Erythroblast (primary cell): ENCODE measurements at places on chromosomes 16 and 17.

DNA sequence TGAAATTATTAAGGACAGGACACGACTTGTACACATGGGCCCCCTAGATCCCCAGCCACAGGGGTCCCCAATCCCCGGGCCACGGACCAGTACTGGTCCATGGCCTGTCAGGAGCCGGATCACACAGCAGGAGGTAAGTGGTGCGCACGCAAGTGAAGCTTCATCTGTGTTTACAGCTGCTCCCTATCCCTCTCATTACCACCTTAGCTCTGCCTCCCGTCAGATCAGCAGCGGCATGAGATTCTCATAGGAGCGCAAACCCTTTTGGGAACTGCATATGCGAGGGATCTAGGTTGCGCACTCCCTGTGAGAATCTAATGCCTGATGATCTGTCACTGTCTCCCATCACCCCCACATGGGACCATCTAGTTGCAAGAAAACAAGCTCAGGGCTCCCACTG lies 137.8 kb upstream of the ZFHX3 start:
- no peak for DNase-seq

DNA sequence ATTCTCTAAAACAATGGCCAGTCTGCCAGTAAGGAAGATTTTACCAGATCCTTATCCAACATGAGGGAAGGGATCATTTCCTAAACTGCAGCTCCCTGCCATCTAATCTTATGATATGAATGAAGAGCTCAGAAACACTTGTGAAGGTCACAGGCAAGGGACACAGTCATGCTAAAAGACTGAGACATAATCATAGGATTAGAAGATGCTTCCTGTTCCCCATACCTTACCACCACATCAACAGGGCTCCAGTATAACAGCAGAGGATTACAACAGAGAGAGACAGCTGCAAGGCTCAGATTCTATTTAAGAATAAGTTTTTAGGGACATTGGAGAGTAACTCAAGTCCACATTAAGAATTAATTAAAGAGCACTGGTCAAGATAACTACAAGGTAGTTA lies 93.3 kb downstream of the BRIP1 start:
- DNase-seq, result no peak

- DNase-seq, result no peak
These were observed 18.5 kb upstream of the ARHGAP27 start for GRCh38 chr17:45451131-45451530.

DNA sequence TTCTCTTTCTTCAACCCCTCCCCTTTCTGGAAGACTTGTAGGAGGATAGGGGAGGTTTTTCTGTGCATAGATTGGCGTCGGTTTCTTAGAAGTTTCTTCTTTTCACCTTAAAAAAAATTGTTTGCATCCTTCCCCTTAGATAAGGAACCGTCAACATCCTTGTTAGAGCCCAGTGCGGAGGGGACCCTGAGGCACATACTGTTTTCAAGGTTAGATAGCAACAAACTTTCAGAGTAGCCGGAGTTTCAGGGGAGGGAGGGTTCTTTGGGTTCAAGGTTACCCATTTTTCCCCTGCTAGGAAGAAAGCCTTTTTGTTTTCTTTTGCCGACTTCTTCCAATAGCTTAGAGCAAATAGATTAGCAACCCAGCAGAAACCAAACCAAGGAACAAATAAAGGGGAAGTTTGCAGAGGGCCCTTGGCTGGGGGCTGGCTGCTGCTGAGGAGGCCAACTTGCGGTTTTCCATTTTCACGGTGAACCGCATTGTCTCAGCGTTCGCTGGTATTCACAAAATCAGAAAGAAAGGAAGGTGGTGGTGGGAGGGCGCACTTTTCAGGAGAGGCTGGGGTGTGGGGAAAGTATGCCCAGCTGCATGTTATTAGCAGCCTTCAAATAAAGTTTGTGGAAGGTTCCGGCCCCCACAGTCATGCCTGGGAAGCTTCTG lies 28.8 kb downstream of the MSI2 start:
- DNase-seq, result no peak

DNA sequence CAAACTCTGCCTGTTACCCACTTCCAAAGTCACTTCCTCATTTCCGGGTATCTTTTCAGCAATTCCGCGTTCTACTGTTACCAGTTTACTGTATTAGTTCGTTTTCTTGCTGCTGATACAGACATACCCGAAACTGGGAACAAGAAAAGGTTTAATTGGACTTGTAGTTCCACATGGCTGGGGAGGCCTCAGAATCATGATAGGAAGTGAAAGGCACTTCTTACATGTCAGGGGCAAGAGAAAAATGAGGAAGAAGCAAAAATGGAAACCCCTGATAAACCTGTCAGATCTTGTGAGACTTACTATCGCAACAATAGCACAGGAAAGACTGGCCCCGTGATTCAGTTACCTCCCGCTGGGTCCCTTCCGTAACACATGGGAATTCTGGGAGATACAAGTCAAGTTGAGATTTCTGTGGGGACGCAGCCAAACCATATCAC lies 30.9 kb downstream of the PAFAH1B1 start:
- peak; percentile 32 for DNase-seq

DNA sequence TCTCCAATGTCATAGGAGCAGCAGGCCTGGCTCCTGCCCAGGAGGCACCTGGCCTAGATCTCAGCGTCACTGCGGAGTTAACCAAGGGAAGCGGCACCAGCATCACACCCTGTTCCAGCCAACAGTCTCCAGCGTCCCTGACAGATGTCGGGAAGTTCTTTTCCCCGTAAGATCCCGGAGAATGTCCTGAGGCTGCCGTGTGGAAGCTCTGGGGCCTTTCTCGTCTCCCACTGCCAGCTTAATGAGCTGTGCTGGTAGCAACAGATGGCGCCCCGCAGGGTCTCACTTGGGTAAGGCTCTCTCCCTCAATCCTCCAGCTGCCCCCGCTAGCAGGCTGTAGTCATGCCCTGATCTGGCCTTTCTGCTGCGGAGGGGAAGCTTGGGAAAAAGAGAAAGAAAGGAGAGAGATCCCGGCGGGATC lies 57.5 kb downstream of the MARCHF10 start:
- DNase-seq, result no peak

DNA sequence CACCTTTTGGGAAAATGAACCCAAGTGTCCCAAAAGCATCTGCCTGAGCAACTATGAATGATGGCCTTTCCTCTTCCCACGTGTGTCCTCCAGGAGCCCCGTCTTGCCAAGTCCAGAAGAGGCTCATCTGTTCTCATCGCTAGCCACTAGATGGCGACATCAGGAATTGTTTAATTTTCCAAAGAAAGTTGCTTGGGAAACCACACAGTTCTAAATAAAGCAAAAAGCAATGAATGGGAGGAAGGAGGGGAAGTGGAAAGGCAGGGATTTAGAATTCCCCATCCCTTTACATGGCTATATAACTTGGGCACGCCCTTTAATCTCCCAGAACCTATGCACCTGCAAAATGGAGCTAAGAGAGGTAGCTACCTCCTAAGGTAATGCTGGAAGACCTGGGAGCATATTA lies 9.0 kb upstream of the CDH5 start:
- DNase-seq, result peak; percentile 29

DNA sequence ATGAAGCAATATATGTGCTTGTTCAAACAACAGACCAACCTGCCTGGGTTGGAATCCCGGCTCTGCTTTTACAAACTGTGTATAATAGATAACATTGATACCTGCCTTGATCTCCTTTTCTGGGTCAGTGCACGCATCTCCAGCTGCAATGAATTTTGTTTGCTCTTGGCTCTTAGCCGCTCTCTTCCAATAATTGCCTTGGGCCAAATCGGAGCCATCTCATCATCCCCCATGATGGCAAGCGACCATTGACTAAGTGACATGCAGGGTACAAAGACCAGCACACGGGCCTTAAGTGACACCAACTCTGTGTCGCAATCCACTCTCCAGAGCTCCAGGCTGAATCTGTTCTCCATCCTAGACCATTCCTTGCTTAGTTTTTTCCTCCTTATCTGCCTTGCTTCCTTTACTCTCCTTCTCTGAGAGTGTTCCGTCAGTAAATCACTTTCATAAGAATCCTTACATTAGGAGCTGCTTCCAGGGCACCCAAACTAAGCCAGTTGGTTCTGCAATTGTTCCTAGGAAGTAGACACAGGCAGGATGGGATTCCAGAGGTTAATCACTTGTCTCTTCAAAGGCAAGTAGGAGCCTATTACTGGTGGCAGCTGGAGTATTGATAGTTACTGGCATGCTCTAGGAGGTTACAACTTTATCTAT lies 134.2 kb downstream of the ABCA8 start:
- no peak for DNase-seq

DNA sequence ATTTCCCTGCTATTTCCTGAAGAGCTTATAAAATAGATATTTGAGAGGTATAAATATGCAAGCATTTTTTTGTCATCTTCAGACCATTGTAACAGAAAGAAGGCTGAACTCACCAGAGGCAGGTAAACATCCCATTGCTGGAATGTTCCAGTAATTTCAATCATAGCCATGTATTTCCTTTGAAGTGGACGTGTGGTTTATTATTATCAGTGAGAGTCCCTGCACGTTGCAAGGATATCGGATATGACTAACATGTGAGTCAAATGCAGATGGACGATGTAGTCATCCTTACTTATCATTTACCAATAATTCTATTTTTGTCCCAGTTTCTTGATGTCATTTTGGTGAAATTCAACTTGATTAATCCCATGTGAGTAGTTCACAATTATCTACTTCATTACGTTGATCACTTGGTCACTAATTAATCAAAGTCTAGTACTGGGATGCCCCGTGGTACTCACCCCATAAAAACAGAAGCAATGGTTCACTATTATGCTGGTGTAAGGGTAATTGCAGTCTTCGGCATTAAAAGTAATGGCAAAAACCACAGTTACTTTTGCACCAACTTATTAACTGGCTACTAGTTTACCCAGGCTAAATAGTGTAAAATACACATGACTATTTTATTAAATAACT lies 89.5 kb downstream of the VAT1L start:
- DNase-seq, result no peak

GRCh38 chr17:47699536-47699840 lies 5.5 kb downstream of the TBKBP1 start:
- no peak for DNase-seq

DNA sequence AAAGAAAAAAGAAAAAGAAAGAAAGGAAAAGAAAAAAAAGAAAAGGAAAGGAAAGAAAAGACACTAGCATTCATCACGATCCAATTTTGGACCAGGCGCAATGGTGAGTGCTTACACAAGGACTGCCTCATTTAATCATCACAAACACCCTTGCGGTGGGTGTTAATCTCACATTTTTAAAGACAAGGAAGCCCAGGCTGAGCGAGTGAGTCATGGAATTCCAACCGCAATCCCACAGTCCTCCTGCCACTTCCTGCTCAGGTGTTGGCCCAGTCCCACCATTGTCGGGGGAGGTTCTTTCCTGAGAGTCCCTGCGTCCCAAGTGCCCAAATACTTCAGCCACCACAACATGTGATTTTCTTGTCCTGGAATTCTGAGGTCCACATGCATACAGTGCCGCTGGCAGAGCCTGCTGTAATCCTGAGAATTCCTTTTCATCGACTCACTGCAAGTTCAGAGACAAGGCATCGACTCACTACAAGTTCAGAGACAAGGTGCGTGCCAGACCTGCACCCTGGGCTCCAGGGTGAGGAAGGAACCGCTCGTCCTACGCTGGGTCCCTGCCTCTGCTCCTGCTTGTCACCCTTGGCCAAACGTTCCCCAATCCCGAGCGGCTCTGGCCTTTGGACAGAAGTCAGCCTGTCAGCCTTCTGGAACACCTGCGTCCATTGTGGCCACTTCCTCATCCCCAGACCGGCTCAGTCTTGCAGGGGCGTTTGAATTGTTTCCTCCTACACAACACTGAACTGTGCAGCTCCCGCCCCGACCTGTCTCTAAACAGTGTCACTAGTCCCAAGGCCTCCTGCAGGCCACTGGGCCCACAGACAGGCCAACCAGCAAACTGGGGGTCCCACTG lies 5.8 kb downstream of the ZG16B start:
- DNase-seq, result no peak

DNA sequence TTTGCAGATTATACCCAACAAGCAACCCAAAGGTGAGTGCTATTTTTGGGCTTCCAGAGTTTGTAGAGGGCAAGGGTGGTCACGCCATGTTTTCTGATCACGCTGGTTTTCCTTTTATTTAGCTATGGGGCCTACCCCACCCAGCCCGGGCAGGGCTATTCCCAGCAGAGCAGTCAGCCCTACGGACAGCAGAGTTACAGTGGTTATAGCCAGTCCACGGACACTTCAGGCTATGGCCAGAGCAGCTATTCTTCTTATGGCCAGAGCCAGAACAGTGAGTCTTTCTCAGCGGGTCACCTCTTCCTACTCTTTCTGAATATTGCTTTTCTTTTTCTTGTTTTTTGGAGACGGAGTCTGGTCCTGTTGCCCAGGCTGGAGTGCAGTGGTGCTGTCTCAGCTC lies 2.5 kb downstream of the FUS start:
- DNase-seq, result no peak

DNA sequence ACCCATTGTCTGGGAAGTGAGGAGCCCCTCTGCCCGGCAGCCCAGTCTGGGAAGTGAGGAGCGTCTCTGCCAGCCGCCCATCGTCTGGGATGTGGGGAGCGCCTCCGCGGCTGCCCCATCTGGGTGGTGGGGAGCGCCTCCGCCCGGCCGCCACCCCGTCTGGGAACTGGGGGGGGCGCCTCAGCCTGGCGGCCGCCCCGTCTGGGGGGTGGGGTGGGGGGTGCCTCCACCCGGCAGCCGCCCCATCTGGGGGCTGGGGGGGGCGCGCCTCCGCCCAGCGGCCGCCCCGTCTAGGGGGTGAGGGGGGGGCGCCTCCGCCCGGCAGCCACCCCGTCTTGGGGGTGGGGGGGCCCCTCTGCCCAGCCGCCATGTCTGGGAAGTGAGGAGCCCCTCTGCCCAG lies 78.4 kb downstream of the RPGRIP1L start:
- no peak for DNase-seq

DNA sequence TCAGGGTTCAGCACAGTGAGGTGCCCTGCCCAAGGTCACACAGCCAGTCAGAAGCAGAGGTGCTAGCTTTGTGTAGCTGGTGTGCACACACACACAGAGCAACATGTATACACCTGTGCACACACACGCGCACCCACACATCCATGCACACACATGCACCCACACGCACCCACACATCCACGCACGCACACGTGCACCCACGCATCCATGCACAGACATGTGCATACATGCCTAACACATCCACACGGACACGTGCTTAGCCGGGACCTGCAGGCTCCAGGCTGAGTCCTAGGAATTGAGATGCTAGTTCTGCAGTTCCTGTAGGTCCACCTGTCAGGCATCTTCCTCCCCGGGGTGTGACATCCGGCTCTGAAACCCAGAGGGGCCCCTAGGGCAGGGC lies 13.0 kb upstream of the DPEP1 start:
- DNase-seq, result no peak

- DNase-seq, result no peak
These were observed 48.1 kb downstream of the ZNF778 start for GRCh38 chr16:89265647-89266046.

DNA sequence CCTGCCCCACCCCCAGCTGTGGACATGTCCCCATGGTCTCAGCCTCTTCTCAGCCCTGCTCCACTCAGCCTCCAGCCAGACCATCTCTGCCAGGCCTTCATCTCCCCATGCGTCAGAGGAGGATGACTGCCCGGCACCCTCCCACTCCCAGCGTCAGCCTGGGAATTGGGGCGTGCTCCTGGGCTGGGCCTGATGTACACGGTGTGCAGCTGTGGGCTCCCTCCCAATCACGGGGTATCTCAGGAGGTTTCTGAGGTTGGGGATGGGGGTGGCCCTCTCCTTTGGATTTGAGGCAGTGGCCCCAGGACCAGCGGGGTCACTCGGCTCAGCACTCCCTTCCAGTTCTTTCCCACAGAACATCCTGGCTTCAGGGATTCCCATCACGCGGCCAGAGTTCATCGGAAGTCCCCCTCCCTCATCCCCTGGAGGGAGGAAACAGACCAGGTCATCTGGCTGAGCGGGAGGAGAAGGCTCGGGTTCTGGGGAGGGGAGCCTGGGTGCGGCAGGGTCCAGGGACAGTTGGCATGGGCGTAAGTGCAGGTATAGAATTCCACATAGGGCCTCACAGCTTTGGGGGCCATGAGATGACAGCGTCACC lies 36.9 kb downstream of the SOCS3 start:
- no peak for DNase-seq
